ENCODE measurements at places on chromosomes 11 and 22.
A peak's percentile ranks its signal among the peaks of the same experiment; 100 is the strongest.

DNA sequence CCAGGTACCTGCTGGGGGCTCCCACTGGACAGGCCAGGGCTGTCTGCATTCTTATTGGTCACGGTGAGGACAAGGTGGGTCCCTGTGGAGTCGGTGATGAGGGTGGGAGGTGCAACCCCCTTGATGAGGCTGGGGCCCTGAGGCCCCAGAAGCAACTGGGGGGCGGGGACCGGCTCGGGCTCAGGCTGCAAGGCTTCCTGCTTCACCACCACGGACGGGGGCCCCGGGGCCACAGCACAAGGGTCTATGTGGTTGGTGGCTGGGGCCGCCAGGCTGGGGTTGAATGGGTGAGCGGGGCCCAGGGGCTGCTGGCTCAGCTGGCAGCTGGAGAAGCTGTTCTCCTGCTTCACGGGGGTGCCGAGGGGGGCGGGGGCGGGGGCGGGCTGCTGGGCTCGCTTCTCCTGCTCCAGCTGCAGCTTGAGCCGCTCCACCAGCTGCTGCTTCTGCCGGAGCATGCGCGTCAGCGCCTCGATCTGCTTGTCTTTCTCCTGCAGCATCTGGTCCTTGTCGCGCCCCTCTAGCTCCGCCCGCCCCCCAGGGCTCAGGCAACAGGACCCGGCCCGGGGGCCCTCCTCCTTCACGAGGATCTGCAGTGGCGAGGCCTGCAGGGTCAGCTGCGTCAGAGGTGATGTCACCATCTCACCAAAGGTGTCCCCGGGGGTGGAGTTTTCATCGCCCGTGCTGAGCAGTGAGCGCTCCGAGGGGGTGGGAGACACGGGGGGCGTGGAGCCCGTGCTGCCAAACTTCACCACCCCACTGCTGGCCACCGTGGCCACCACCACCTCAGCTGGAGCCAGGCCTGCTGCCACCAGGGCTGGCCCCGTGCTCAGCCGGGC is 48.2 kb downstream of the SGSM3 start:
- no peak for DNase-seq

GRCh38 chr22:21568347-21569075 is 997 bp downstream of the UBE2L3 start:
- DNase-seq, result peak; percentile 37

DNA sequence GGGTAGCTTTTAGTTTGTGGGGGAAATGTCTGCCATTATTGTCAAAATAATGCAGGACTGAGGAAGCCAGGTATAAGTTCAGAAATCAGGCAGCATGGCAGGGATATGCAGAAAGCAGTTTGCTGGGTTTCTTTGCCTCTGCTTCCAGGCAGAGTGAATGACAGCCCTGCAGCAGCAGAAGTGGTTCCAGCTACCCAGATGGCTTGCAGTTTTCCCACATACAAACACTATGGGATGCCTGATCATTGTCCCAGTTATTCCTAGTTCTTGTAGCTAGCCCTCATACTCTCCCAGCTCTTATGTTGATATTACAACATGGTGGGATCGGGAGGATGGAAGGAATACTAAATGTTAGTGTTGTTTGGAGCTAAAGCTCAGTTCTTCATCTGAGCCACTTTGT is 2.8 kb upstream of the DIXDC1 start:
- no peak for DNase-seq

DNA sequence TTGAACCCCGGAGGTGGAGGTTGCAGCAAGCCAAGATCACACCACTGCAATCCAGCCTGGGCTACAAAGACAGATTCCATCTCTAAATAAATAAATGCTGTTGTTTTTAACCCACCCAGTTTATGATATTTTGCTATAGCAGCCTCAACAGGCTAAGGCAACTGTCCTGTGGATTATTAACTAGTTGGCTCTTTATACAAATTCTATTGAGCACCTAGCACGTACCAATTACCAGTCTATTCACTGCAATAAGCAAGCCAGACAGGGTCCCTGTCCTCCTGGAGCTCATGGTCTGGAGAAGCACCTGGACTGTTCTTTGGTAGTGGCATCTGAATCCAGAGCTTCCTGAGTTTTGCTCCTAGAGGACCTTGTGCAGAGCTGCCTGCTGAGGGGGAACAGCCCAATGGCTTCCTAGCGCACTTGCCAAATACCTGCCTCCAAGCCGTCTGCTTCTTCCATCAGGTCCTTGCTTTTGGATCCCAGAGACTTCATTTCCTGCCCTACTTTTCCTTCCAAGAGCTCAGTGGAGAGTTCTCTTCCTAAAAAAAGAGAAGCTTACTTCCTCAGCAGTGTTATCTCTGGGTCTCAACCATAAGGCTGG is 49.9 kb upstream of the MICAL2 start:
- no peak for DNase-seq

DNA sequence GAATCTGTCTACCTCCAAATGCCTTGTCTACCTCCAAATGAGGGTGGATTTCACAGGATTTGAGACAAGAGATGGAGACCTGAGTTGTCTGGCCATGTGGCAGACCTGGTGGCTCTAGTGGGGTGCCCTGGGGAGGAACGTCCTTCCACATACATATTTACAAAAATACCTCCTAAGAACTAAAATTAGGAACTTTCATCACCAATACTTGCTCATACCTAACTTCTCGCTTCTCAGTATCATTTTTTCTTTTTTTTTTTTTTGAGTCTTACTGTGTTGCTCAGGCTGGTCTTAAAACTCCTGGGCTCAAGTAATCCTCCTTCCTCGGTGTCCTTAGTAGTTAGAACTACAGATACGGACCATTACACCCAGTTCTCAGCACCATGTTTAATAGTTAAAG is 117.9 kb downstream of the MED15 start:
- DNase-seq, result no peak
